ENCODE measurements at places on chromosomes 3 and 15.

- no peak for DNase-seq
Measured at GRCh38 chr15:33561407-33561806, 250.6 kb downstream of the RYR3 start.

DNA sequence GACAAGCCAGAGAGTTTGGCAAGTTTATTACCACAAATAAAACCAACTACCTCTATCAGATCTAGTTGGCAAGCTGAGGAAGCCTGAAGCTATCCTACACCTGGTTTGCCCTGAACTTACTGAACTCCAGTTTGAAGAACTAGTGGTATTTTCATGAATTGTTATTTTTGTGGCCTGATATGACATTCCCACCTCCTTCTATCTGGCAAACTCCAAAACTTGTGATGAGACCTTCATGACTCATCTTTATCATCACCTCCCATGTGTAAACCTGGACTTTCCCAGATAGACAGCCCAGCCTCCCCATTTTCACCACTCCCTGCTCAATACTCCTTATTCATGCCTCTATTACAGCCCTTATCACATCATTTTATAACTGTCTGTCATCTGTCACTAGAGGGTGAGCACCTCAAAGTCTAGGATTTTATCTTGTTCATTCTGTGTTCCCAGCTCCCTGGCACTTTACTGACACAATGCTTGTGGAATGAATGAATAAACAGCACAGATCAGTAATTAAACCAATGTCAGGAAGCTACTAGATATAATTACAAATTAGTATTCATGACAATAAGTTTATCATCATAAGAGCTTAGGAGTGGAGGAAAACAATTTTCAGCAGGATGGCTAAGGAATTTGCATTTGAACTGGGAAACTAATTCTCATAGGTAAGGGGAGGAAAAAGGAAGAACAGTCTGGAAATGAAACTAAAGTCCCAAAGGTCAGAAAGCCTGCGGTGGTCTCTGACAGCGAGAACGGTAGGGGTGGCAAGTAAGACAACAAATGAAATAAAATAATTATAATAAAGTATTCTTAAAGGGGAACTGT, 13.2 kb upstream of the TRANK1 start:
- DNase-seq = no peak

GRCh38 chr15:85579957-85580694, 199.7 kb downstream of the AKAP13 start:
- DNase-seq = peak; percentile 35

DNA sequence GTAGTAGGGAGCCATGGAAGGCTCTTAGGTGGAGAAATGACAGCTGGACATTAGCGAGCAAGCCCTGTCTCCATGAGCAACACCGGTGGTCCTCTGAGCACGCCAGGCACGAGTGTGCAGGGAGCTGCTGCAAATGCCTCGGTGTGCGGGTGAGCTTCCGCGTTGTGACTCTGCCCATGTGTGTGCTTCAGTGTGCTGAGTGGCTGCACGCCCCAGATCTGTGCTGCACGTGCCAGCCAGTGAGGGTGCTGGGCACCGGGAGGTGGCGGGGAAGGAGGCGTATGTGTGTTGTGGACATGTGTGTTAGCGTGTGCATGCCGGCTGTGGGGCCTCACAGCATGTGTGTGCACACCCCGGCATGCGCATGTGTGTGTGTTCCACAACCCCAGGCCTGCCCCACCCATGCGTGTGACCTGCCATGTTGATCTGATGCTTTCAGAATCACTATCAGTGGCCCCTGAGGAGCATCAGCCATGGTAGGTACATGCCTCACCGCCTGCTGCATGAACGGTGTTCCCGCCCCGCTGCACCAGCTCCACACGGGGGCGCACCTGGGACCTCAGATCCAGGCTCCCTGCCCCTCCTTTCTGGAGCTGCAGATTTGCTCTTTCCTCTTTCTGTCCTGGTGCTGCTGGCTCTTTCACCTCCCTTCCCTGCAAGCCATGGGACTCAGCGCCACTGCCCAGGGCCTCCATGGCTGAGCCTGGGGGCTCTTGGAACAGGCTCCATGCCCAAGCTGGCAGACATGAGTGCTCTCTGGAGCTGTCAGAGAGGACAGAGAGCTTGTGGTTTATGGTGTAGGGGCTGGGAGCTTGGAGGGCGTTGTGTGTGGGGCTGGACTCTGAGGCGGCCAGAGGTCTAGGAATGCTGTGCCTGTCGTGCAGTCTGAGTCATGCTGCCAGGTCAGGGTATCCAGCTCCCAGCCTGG, 169.4 kb downstream of the TBC1D2B start:
- DNase-seq = peak; percentile 75

- no peak for DNase-seq
Measured at GRCh38 chr3:126166009-126166408, 14.4 kb downstream of the ALDH1L1 start.

DNA sequence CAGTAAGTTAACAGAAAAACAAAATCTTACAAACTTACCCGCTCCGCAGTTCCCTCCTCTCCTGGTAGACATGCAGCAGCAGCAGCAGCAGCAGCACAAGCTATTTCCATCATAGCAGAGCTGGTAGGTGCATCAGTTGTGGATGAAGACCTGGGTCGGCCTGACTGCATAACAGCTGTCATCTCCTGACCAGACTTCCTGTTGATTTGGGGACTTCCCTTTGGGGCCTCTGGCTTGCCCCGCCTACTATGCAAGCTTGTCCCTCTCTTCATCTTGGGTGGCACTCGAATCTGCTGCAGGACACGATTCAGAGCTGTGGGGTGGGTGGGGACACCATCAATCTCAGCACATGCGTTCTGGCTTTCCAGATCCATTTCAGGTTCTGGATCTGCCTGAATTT, 65.7 kb downstream of the TMCC1 start:
- peak; percentile 53 for DNase-seq

- peak; percentile 23 for DNase-seq
Measured at GRCh38 chr3:170631755-170632488, 46.0 kb upstream of the SLC7A14 start.

DNA sequence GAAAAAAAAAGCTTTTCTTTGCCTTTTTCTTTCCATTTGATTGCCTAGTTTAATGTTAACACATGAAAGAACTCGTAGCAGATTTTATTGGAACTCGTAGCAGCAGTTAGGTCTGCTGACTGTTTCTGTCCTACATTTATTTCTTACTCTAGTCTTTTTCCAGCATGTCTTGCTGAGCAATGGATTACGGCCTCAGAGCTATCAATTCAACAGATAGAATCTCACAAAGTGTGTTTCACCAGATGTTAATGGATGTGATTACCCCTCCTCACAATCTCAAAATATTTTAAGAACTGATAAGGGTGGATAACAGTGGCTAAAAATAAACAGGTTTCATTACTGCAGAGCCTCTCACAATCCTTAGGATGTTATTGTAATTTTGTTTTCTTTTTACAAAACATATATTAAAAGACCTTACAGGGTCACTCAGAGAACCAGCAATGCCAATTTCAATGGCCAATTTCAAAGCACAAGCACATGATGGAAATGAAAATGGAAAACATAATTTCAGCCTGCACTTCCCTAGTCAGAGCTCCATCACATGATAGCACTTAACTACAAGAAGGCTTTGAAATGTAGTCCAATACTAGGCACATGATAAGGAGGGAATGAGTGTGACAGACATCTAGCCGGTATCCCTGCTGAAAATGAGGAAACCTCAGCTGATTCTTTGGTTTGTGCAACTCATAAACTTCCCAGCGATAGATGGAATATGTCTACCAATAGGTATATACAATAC, 838.1 kb upstream of the SEMA6D start:
- DNase-seq = no peak

GRCh38 chr3:147838652-147839051, 429.5 kb downstream of the ZIC1 start:
- no peak for DNase-seq

DNA sequence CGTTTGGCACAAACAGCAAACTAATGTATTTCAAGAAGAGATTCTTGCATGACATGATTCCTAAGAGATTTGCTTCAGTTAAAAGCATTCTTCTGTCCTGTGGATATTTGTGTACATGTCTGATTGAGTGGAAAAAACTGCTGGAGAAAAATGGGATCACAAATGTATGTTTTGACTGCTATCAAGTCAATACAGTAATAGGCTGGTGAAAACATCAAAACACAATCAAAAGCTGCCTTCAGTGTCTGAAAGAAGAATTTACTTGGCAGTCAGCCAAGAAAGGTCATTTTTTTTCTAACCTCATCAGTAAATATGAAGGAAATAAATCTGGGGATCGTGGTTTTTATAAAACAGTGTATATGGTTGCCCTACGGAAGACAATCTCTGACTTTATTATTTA, 1214.8 kb downstream of the NSUN3 start:
- no peak for DNase-seq

- DNase-seq = no peak
Measured at GRCh38 chr3:80643421-80643820, 875.6 kb upstream of the ROBO1 start.

GRCh38 chr3:188906236-188906635, 265.5 kb upstream of the TPRG1 start:
- no peak for DNase-seq

- no peak for DNase-seq
Measured at GRCh38 chr3:180284331-180285110, 247.8 kb upstream of the PEX5L start.

DNA sequence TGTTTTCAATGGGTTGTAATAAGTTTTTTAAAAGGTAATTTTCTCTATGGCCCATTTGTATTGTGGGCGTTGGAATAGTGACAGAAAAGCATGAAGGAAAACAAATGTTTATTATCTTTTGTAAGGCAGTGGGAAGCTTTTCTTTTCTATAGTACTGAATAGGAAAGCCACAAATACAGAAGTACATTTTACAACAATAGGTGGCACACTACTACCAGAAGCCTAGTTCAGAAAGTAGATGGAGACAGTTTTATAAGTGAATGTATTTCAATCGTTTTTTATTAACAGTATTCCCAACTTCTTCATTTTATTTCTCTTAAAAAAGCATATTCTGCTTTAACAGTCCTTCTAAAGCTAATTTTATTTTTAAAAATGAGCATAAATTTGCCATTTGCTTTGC, 296.7 kb downstream of the PTPRG start:
- DNase-seq = no peak

DNA sequence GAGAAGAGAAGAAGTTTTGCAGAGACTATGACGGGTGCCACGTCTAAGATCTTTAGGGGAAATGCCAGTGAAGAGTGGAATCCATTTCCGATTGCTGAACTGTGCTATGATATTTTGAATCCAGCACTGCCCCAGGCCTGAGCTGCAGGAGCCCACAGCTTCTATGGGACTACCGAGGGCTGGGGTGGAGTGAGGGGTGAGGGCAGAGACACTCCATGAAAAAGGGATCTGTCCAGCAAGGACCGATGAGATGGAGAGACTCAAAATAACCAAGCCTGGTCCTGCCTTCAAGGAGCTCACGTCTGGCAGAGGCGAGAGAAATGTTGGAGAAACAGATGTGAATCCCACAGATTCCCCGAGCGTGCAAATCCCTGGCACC, 79.8 kb upstream of the MEF2A start:
- no peak for DNase-seq

GRCh38 chr15:89578146-89578545, 2.9 kb downstream of the TICRR start:
- no peak for DNase-seq

GRCh38 chr15:88512601-88513000, 33.9 kb downstream of the DET1 start:
- DNase-seq = no peak

GRCh38 chr3:56314842-56315241, 153.4 kb downstream of the ERC2 start:
- DNase-seq = no peak

DNA sequence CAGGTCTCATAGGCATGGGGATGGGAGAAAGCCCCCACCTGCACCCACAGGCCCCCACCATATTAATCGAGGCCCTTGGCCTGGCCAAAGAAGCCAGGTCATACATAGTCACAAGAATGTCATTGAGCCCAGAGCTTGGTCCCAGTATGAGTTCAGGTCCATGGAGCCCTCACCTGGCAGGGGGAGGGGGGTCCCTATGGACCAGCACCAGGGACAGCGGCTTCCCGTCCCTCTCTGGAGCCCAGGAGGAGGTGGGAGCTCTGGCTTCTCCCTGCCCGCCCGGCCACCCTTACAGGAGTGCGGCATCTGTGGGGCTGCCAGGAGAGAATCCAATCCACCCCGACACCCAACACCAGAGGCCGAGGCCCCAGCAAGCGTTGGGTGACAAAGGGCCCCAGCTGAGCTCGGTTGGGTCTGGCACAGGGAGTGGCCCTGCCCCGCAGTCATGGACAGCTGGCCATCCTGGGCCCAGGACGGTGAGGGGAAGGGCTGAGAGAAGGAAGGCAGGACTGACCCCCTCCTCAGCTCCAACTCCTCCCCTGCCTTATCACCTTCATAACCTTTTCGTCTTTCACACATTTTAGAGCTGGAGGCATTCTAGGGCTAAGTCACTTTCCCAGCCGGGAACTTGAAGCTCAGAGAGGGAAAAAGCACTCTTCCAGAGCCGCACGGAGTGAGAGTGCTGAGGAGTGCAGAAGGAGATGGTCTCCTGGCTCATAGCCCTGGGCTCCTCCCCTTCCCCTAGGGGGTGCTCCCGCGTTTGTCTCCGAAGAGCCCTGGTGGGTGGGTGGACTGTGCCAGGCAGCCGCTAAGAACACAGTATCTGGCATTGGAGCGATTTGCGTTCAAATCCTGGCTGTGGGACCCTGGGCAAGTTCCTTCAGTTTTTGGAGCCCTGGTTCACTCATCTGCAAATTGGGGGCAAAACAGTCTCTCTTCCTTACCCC, 54.6 kb downstream of the ATP2B2 start:
- no peak for DNase-seq

GRCh38 chr3:196268284-196269163, 19.0 kb downstream of the PCYT1A start:
- no peak for DNase-seq

- DNase-seq = no peak
Measured at GRCh38 chr3:144308396-144308795, 336.8 kb downstream of the DIPK2A start.

DNA sequence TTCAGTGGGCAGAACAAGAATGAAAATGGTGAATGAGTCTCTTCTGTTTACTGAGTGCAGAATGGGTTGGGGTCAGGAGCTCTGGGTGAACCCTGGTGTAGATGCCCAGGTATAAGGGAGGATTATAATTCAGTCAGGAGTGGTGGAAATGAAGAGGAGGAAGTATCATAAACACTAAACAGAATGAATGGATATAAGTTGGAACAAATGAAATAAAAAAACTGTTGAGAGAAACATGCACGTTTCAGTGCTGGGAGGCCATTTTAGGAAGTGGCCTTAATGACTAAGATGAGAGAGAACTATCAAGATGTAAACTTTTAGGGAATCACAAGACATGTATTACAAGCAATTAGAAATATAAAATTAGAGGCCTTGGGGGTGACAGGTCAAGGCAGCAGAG, 32.8 kb upstream of the LEKR1 start:
- DNase-seq = no peak

GRCh38 chr3:110955301-110955880, 116.2 kb upstream of the NECTIN3 start:
- DNase-seq = no peak

GRCh38 chr3:44914936-44915335, 40.5 kb downstream of the TGM4 start:
- DNase-seq = no peak

GRCh38 chr3:169842960-169843359, 26.8 kb downstream of the LRRC31 start:
- DNase-seq = no peak

GRCh38 chr3:4906107-4906621, 73.1 kb upstream of the BHLHE40 start:
- DNase-seq = no peak

- DNase-seq = no peak
Measured at GRCh38 chr15:65904301-65904700, 35.0 kb downstream of the RAB11A start.

- peak; percentile 24 for DNase-seq
Measured at GRCh38 chr3:14532691-14533456, 7.3 kb downstream of the GRIP2 start.

All from upper lobe of left lung (tissue), 6 donors.